AG04450 (cell line): ENCODE measurements at places on chromosomes 5 and 9.

DNA sequence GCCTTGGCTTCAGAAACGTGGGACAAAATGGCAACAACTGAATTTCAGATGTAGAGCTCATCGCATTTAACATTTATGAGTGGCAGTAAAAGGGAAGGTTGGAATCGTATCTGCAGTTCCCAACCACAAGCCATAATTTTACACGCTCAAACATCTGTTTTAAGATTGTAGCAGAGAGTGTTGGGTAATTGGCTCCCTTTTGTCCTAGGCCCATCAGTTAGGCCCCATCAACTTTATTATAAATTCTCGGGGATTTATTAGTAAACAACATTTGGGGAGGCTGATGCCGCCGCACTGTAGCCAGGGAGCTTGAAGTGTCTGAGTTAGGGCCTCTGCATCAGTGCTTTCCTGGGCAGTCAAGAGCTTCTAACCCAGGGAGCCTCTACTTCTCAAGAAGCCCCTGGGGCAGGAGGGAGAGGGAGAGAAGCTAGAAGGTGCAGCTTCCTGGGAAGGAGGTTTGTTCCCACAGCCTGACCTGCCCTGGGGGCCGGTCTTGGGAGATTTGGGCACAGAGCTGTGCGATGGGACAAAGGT lies 66.2 kb downstream of the HSPA4 start:
- no peak for DNase-seq

GRCh38 chr9:124222109-124222508 lies 35.6 kb upstream of the NEK6 start:
- no peak for DNase-seq

DNA sequence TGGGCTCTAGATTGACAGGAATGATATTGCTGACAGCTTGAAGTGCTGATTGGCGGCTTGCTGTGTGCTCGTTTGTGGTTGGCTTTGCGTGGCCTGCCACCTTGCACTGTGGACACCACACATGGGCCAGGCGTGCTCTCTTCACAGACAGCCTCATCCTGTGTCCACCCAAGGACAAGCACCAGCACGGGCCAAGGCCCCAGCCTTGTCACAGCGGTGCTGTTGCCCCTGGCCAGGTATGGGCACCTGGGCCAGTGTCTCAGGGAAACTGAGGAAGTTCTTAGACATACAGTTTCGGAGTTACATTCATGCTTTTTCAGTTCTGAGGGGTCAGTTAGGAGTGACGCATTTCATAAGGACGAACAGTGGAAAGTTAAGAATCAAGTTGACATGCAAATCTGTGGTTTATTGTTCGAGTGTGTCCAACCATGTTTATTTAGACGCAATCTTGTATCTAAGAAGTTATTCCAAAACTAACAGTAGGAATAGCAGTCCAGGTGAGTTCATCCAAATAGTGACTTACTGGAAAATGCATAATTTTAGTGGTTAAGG lies 125.9 kb downstream of the EHMT1 start:
- DNase-seq = no peak

GRCh38 chr5:26868504-26868903 lies 169.9 kb downstream of the CDH9 start:
- no peak for DNase-seq

- DNase-seq = no peak
These were observed 162.0 kb upstream of the SNX2 start for GRCh38 chr5:122612901-122613300.

- no peak for DNase-seq
These were observed 1.3 kb downstream of the FBXL7 start for GRCh38 chr5:15501091-15501791.

- DNase-seq = no peak
These were observed 110.9 kb upstream of the PRRC1 start for GRCh38 chr5:127406326-127407121.

GRCh38 chr5:125198270-125198974 lies 452.0 kb upstream of the ZNF608 start:
- peak; percentile 56 for DNase-seq

DNA sequence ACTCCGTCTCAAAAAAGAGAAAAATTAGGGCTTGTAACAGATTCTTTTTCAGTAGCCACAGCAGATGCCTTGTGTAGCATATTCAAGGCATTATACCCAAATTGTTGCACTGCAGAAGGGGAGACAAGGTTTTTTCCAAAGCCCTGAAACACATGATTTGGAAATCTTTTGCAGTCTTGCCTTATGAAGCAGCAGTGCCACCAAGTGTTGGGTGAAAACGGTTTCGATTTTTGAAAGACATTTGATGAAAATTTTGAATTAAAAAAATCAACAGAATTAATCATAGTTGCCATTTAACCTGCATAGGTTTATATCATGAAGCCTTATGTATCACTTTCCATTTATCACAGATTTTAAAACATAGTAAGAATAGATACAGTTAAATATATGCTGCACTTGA lies 479.5 kb downstream of the TAF11L14 start:
- no peak for DNase-seq

DNA sequence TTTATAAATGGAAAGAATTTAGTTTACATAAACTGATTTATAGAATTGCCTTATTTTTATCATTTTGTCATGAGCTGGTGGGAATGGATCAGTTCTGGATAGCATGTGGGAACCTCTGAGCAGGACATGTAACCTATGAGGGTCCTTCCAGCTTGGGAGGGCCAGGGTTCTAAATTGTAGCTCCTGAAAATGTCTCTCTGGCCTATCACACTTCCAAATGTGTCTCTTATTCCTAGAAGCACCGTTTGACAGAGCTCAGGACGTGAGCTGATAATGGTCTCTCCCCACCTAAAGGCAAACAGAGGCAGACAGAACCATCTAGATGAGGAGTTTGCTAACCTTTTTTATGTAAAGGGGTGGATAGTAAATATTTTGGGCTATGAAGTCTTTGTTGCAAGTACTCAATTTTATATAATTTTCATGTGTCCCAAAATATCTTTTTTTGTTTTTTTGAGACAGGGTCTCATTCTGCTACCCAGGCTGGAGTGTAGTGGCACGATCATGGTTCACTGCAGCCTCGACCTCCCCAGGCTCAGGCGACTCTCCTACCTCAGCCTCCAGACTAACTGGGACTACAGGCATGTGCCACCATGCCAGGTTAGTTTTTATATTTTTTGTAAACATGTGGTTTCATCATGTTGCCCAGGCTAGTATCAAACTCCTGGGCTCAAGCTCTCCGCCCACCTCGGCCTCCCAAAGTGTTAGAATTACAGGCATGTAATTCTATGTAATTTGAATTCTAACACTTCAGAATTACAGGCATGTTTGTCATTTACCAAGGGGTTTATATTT lies 4.0 kb downstream of the TRAF1 start:
- no peak for DNase-seq

- no peak for DNase-seq
These were observed 56.7 kb downstream of the TSSK1B start for GRCh38 chr5:113378081-113378480.

DNA sequence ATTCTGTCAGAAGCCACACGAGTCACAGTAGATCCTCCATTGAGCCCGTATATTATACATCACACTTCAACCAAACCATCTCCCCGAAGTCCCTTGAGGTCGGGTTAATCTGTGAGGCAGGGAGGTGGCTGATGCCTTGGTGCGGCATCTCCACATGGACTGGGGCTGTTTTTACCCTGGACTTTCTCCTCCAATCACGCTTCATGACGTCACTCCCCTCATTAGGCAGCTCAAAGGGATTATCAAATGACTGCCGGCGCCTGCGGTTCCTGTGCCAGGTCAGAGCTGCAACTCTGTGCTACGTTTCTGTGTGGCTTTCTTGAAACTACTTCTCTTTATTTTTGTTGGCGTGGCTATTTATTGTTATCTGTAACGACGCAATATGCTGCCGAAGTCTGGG lies 53.7 kb downstream of the TMOD1 start:
- no peak for DNase-seq

GRCh38 chr9:13017260-13017659 lies 242.4 kb downstream of the LURAP1L start:
- DNase-seq = no peak

DNA sequence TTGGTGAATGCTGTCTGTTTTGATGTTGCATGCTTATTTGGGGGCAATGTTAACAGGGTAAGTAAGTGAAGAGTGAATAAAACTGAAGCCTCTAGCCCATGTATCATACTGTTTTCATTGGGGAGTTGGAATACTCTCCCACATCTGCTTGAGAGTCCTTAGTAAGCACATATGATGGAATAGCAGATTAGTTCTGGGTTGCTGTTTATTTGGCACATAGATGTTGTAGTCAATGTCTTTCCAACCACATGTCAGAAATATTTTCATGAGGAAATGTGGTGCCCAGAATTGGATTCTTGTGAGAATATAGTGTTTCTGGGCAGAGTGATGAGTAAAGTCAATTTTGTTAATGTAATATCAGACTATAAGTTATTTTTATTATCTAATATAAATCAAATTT lies 611.7 kb upstream of the FTMT start:
- DNase-seq = no peak

DNA sequence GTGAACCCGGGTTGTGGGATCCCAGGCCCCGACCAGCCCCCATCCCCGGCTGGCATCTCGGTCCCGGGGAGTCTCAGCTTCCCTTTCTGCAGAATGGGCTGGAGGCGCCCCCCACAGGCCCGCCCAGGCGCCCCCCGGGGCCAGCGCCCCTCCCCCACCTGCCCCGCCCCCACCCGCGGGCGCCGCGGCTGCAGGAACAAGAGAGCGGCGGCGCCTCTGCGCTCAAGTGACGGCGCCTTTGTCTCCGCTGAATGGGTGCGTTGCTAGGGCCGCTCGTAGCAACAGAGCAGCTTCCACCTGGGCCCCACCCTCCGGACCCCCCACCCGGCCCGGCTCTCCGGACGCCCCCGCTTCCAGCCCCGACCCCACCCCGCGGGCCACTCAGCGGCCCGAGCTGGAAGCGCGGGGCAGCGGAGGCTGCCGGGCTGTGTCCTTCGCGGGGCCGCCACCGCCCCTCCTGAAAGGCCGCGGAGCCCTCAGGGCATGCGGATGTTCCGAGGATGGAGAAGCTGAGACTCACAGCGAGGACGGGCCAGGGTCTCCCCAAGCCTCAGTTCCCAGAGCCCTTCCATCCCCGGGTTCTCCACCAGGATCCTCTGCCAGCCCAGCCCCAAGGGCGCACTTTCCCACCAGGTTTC lies 27.5 kb downstream of the ADGRD2 start:
- DNase-seq = no peak

DNA sequence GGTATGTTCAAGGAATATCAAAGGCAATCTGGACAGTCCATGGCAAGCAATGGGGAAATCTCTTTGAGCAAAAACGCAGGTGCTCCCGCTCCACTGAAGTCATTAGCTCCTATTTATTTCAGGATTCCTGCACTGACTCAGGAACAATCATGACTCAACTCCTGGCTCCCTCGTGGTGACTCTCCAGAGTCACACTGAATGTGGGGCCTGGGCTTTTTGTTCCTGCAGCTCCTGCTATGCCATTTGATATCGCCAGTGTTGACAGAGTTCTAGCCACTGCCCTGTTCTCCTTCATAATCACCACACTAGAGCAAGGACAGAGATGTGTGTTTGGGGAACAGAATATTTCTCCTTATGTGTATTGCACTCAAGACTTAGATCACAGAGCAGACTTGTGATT lies 187.2 kb upstream of the ZNF462 start:
- no peak for DNase-seq

DNA sequence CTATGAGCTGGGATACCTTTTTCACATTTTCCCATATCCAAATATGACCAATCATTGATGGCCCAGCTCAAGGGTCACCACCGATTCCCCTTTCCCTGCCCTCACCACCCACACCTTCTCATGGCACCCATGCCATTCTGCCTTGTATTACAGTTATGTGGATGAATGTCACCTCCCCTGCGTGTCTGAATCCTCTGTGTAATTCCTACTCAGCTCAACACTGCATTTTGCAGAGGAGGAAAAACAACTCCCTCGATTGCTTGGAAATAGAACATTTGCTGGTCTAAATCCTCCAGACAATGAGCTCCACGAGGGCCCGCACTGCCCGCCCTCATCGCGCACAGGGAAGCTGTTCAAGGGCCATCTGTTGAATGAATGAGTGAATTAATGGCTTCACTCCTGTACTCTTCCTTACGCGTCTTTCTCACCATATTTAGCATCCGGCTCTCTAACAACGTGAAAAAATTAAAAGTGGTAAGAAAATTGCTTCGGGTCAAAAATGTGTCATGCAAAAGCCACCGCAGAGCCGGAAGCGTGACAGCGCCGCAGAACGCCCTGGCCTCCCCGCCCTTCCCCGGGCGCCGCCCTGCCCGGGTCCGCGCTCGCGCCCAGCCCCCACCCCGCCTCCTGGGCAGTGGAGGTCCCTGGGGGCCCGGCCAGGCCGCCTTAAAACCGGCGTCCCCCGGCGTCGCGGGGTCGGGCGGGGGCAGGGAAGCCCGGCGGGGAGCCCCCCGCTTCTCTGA lies 704 bp downstream of the SUSD1 start:
- no peak for DNase-seq

- DNase-seq = no peak
These were observed 276.9 kb downstream of the EFNA5 start for GRCh38 chr5:107393851-107394250.

- DNase-seq = no peak
These were observed 200.8 kb downstream of the CWC27 start for GRCh38 chr5:64969578-64969977.

DNA sequence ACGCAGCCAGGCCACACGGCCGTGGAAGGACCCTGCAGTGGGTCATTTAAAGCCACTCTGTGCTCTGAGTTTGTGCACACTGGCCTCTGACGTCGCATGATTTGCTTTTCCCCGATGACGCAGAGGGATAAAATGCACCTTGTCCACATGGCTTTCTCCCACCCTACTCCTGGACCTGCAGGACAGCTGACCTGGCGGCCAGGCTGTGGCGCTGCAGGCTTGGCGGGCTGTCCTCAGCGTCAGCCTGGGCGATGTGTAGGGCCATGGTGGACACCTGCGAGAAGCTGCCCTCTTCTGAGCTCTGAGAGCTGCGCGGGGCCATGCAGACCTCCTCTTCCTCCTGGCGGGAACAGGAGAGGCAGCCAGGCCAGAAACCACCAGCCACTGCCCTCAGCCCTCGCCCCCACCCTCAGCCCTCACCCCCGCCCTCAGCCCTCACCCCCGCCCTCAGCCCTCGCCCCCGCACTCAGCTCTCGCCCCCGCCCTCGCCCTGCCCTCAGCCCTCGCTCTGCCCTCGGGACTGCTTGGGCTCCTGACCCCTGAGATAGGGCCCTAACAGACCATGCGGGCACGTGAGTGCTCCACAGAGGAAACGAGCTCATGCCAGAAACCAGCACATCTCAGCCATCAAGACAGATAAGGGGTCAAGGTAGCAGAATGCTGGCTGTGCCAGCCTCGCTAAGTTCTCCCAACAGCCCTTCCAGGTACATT lies 20.0 kb upstream of the SCGB3A1 start:
- no peak for DNase-seq

- no peak for DNase-seq
These were observed 865.0 kb upstream of the ACO1 start for GRCh38 chr9:31519424-31519823.

DNA sequence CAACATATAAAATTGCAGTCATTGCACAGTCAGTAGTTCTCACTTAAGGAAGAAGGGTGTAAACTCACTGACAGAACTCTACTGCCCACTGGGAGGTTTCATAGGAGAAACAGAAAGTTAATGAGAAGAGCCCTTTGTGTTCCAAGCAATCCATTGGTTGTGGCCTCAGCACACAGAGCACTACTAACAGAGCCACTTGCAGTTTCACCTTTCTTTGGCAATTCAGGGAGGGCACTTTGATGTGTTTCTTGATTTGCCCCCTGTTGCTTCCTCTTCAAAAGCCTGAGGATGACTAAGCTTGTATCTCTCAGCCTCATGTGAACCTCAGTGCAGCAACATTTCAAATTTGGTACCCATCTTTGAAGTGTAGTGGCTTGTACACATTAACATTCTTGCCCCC lies 409.4 kb downstream of the DMRTA1 start:
- DNase-seq = no peak

GRCh38 chr5:135930949-135931295 lies 23.9 kb downstream of the LECT2 start:
- no peak for DNase-seq
